ENCODE measurements at places on chromosomes 2 and 18. TPM values are rescaled to one million over a fixed set of nuclear protein-coding genes. Genes with fewer than 3 reads are reported as not detected.

Gene GPBAR1
- 0.29 TPM for total RNA-seq

Gene MBD5
- total RNA-seq: 19.2 TPM

Gene NEB
- total RNA-seq: 1.4 TPM

Gene HOXD4
- total RNA-seq: not detected

Gene CTDP1
- total RNA-seq: 14.1 TPM

Gene PER2
- 19.0 TPM for total RNA-seq

Gene IL18RAP
- total RNA-seq: 4.4 TPM

Gene MAPRE3
- total RNA-seq: 0.65 TPM

Gene DCDC2C
- not detected for total RNA-seq

Gene LRP2
- not detected for total RNA-seq

Gene SCYGR4
- total RNA-seq: not detected

Gene GPR39
- not detected for total RNA-seq

GRCh38 chr2:208031608-208032019 is 6.3 kb upstream of the PLEKHM3 start:
- H3K27me3 ChIP-seq: no peaks in the 10 kb centered on the region
- H3K36me3 ChIP-seq: no peaks in the 10 kb centered on the region
- peaks cover 14% of the 10 kb centered on the region for H3K4me1 ChIP-seq
- H3K27ac ChIP-seq: no peak overlapping the region
- DNase-seq: no peak
- no peak overlapping the region for H3K4me3 ChIP-seq

- no peak overlapping the region for H3K4me3 ChIP-seq
- no peak for DNase-seq
- peaks cover 8% of the 10 kb centered on the region for H3K4me1 ChIP-seq
Observed at GRCh38 chr2:137951586-137951985, 12.7 kb upstream of the HNMT start.

DNA sequence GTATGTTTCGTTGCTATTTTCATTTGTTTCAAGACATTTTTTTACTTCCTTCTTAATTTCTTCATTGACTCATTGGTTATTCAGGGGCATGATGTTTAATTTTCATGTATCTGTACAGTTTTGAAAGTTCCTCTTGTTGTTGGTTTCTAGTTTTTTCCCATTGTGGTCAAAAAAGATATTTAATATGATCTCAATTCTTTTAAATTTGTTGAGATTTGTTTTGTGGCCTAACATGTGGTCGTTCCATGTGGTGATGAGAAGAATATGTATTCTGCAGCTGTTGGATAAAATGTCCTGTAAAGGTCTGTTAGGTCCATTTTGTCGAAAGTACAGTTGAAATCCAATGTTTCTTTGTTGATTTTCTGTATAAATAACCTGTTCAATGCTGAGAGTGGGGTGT is 110.3 kb upstream of the MAP4K4 start:
- no peak overlapping the region for H3K4me3 ChIP-seq
- H3K36me3 ChIP-seq: no peaks in the 10 kb centered on the region
- DNase-seq: no peak
- H3K27ac ChIP-seq: no peak overlapping the region
- H3K27me3 ChIP-seq: no peaks in the 10 kb centered on the region

- no peaks in the 10 kb centered on the region for H3K27me3 ChIP-seq
- no peaks in the 10 kb centered on the region for H3K36me3 ChIP-seq
- no peak for DNase-seq
- no peak overlapping the region for H3K4me3 ChIP-seq
- no peaks in the 10 kb centered on the region for H3K4me1 ChIP-seq
Observed at GRCh38 chr2:139790136-139790535, 1009.9 kb upstream of the NXPH2 start.

- H3K36me3 ChIP-seq: peaks cover 18% of the 10 kb centered on the region
- H3K4me3 ChIP-seq: no peak overlapping the region
- no peak overlapping the region for H3K27ac ChIP-seq
- no peaks in the 10 kb centered on the region for H3K27me3 ChIP-seq
- no peak for DNase-seq
Observed at GRCh38 chr2:233119806-233120205, 59.7 kb downstream of the INPP5D start.

- DNase-seq: no peak
- H3K27me3 ChIP-seq: no peaks in the 10 kb centered on the region
- H3K36me3 ChIP-seq: 0 out of 2 replicates have a peak, but pooled peaks cover 18% of the 10 kb centered on the region
- H3K4me1 ChIP-seq: peaks cover 26% of the 10 kb centered on the region
Observed at GRCh38 chr2:219220652-219221402, 2.1 kb upstream of the ABCB6 start.

DNA sequence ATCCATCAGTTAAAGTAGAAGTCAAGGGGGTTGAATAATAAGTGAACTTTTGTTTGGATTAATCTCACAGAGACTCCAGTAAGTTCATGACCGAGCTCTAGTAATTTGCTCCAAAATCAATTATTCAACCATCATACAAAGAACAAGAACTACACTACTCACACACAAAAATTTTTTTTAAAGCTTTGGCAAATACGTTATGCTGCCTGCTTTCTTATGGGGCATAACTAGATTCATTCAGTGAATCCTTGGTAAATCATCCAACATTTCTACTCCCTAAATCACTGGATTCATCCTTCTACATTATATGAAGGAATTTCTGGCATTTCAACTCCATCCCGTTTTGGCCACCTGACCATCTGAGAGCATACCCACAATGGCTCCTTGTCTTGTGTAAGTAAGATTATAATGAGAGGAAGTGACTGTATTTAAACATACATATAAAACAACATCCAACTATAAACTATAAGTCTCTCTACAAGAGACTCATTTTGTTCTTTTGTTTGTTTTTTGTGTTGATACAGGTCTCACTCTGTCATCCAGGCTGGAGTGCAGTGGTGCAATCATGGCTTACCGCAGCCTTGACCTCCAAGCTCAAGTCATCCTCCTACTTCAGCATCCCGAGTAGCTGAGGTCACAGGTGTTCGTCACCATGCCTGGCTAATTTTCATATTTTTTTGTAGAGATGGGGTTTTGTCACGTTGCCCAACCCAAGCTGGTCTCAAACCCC is 144.2 kb upstream of the LRRTM4 start:
- H3K4me1 ChIP-seq: no peaks in the 10 kb centered on the region
- no peaks in the 10 kb centered on the region for H3K27me3 ChIP-seq
- no peaks in the 10 kb centered on the region for H3K36me3 ChIP-seq
- DNase-seq: no peak
- H3K27ac ChIP-seq: no peak overlapping the region
- 0 out of 2 replicates have a peak overlapping the region, but pooled peaks have one; percentile 7 for H3K4me3 ChIP-seq

DNA sequence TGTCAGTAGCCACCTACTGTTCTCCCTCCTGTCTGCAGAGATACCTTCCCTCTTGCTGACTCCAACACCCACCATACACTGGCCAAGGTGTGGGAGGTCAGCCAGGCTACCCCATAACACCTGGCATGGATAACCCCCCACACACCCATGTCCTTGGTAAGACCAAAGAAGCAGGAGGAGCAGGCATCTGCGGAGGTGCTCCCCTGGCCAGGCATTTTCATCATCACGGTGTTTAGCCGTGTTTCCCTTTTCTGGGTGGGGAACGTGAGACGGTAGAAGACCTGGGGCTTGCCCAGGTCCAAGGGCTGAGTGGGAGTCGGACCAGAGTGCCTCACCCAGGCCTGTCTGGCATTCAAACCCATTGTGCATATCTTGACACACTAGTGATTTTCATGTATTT is 150.3 kb downstream of the SMAD7 start:
- H3K27ac ChIP-seq: no peak overlapping the region
- no peak for DNase-seq
- H3K36me3 ChIP-seq: no peaks in the 10 kb centered on the region
- H3K27me3 ChIP-seq: 0 out of 2 replicates have a peak, but pooled peaks cover 2% of the 10 kb centered on the region
- no peak overlapping the region for H3K4me3 ChIP-seq

DNA sequence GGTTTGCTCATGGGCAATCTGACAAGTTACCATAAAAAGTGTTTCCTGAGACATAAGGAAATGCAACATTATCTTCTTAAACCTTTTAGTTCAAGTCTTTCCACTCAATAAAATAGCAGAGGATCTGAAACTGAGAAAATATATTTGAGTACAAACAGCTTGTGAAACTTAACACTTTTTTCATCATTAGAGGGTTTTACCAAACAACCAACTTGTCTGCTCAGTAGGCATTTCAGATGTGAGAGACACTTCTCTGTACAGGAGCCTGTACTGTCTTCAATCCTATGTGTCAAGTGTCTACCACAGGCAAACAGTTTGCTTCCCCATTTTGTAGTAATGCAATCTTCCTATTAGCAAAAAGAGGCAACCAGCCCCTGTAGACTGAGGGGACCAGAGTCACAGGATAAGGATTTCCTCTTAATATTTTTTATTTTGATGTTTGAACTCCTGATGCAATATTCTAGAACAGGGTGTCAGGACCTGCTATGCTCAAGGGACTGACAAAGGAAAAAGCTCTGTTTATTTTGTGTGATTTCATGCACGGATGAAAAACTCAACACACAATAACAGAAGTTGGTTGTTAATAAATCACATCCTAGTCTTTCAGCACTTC is 159.1 kb upstream of the LHCGR start:
- H3K27me3 ChIP-seq: no peaks in the 10 kb centered on the region
- H3K4me3 ChIP-seq: no peak overlapping the region

- H3K4me1 ChIP-seq: peaks cover 3% of the 10 kb centered on the region
- H3K27ac ChIP-seq: no peak overlapping the region
- H3K4me3 ChIP-seq: no peak overlapping the region
- DNase-seq: no peak
- no peaks in the 10 kb centered on the region for H3K36me3 ChIP-seq
Observed at GRCh38 chr2:110867078-110867477, 134.7 kb downstream of the ACOXL start.

GRCh38 chr2:241272303-241273209 is 42.9 kb downstream of the HDLBP start:
- H3K27ac ChIP-seq: no peak overlapping the region
- peak; percentile 72 for DNase-seq
- H3K4me3 ChIP-seq: peak overlapping the region; percentile 80
- H3K27me3 ChIP-seq: no peaks in the 10 kb centered on the region

DNA sequence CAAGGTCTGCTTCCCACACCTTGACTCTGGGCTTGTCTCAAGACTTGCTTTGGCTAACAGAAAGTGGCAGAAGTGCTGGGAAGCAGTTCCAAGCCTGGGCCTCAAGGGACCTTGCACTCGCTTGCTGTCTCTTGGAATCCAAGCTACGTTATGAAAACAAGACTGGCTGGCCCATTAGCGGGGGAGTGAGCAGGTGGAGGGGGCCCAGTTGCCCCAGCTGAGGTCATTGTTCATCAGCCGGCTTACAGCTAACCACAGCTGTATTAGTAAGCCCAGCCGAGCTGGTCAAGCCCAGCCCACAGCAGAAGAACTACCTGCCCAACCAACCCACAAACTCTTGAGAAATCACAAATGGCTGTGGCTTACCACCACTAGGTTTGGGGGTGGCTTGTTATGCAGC is 63.1 kb downstream of the MARCO start:
- H3K36me3 ChIP-seq: no peaks in the 10 kb centered on the region
- no peaks in the 10 kb centered on the region for H3K27me3 ChIP-seq
- H3K4me1 ChIP-seq: no peaks in the 10 kb centered on the region
- H3K4me3 ChIP-seq: no peak overlapping the region
- H3K27ac ChIP-seq: no peak overlapping the region
- DNase-seq: no peak

- DNase-seq: no peak
- H3K4me1 ChIP-seq: peaks cover 4% of the 10 kb centered on the region
- no peak overlapping the region for H3K27ac ChIP-seq
- no peak overlapping the region for H3K4me3 ChIP-seq
- H3K27me3 ChIP-seq: no peaks in the 10 kb centered on the region
- H3K36me3 ChIP-seq: no peaks in the 10 kb centered on the region
Observed at GRCh38 chr2:232386740-232387450, 8.3 kb downstream of the ALPP start.

DNA sequence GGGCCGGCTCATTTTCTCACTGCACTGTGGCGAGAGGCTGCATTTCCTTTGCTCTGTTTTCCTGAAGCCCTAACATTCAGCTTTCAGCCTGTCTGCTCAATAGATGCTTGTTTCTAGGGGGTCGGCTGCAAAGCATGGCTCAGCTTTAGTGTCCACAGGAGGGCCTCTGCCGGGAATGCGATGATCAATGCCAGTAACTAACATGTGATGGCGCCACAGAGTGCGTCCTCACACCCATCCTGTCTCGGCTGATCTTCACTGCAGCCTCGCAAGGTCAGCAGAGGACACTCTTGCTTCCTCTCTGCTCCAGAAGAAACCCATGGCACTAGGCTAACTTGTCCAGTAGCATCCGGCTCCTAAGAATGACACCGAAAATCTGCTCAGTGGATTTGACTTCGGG is 156.4 kb upstream of the PXDN start:
- H3K4me3 ChIP-seq: no peak overlapping the region
- no peaks in the 10 kb centered on the region for H3K27me3 ChIP-seq
- no peaks in the 10 kb centered on the region for H3K36me3 ChIP-seq
- DNase-seq: no peak
- no peak overlapping the region for H3K27ac ChIP-seq

GRCh38 chr2:45711224-45711623 is 59.7 kb downstream of the PRKCE start:
- H3K36me3 ChIP-seq: peaks cover 65% of the 10 kb centered on the region
- H3K27me3 ChIP-seq: no peaks in the 10 kb centered on the region
- no peak for DNase-seq
- no peak overlapping the region for H3K4me3 ChIP-seq
- peaks cover 42% of the 10 kb centered on the region for H3K4me1 ChIP-seq

GRCh38 chr18:2070631-2071030 is 500.7 kb downstream of the METTL4 start:
- H3K4me1 ChIP-seq: no peaks in the 10 kb centered on the region
- no peak for DNase-seq
- no peak overlapping the region for H3K27ac ChIP-seq
- H3K27me3 ChIP-seq: no peaks in the 10 kb centered on the region
- no peaks in the 10 kb centered on the region for H3K36me3 ChIP-seq

DNA sequence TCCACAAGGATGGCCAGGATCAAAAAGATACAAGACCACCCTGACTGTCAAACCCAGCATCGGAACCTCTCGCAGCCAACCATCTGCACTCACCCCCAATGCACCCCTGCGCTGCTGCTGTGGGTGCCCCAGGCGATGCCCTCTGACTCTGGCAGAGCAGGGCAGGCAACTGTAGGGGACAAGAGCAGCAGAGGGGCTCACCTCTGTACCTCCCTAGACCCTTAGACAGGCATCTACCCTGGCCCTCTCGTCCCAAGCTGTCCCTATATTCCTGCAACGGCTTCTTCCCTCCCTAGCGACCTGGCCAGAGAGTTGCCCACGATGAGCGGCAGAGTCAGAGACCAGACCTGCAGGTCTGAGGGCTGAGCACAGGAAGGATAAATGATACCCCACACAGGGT is 128.2 kb downstream of the HDAC4 start:
- no peaks in the 10 kb centered on the region for H3K27me3 ChIP-seq
- no peak for DNase-seq
- no peak overlapping the region for H3K27ac ChIP-seq
- H3K36me3 ChIP-seq: no peaks in the 10 kb centered on the region
- peaks cover 3% of the 10 kb centered on the region for H3K4me1 ChIP-seq
